Stimulated activated CD4-positive, alpha-beta T cell treated with anti-CD3 and anti-CD28 coated beads, TNF-alpha, amount 100 ng/mL, for 4 hours (primary cell): ENCODE measurements at places on chromosomes 13 and 19.

DNA sequence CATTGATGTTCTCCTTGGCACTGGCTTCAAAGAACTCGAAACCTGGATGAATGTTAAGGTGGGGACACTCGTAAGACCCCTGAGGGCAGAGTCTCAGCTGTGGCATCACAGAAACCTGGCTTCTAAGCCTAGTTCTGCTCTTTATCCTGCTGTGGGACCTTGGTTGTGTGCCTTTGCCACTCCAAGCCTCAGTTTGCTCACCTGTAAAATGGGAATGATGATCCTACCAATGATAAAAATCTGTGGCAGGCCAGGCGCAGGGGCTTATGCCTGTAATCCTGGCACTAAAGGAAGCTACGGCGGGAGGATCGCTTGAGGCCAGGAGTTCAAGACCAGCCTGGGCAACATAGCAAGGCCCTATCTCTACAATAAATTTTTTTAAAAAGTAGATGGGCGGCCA lies 13.9 kb downstream of the RAB3D start:
- no peak for DNase-seq

- DNase-seq = no peak
Measured at GRCh38 chr13:98014766-98015165, 61.3 kb downstream of the IPO5 start.

GRCh38 chr13:48194379-48194754 lies 38.6 kb upstream of the ITM2B start:
- no peak for DNase-seq

GRCh38 chr13:40366119-40366518 lies 300.3 kb downstream of the FOXO1 start:
- DNase-seq = no peak

DNA sequence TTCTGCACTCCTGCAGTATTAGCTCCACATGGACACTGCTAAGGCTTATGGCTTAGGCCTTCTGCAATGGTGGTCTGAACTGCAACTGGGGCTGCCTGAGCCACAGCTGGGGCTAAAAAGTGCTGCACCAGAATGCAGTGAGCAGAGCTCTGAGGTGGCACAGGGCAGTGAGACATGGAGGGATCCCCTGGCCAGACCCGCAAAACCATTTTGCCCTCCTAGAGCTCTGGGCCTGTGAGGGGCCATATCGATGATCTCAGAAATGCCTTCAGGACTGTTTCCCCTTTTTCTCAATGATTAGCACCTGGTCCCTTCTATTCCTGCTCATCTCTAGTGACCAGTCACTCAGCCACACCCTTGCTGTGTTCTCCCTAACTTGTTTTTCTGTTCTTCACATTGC lies 397.7 kb downstream of the UQCRFS1 start:
- DNase-seq = no peak

GRCh38 chr19:4534836-4535658 lies at the start of gene PLIN5:
TSS of gene PLIN5 (minus strand) at chr19:4535224. CDS start at chr19:4534074, 1,150 bp downstream.
- no peak for DNase-seq

DNA sequence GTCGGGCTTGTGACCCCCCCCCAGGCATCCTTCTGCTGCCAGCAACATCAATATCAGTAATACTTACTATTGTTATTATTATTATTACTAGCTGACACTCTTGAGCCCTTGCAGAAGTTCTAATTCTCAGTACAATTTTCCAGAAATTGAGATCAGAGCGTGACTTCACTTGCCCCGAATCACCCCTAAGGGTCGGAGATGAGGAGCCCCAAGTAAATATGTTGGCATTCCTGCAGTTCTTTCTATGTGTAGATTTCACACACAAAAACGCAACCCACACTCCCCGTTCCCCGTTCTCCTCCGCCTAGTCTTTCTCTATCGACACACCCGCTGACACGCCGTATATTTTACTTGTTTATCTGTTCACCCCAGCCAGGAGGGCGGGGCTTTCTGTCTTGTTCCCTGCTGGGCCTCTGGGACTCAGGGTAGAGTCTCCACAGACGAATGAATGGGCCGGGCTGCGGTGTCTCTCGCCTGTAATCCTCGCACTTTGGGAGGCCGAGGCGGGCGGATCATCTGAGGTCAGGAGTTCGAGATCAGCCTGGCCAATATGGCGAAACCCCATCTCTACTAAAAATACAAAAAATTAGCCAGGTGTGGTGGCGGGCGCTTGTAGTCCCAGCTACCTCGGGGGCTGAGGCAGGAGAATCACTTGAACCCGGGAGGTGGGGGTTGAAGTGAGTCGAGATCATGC lies 14.7 kb downstream of the TLE5 start:
- peak; percentile 57 for DNase-seq

GRCh38 chr13:100523981-100524386 lies 64.6 kb downstream of the GGACT start:
- DNase-seq = no peak

DNA sequence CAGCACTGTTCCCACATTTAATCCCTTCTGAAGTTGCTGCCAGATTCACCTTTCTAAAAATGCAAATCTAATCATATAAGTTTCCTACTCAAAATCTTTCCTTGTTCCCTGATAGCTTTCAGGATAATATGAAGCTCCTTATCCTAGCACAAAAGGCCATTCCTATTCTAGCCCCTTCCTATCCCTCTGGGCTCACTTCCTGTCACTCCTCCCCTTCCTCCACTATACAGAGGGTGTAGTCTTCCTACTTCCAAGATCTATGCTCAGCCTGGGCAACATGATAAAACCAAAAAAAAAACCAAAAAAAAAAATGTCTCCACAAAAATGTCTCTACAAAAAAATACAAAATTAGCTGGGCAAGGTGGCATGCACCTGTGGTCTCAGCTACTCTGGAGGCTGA lies 78.3 kb downstream of the TSC22D1 start:
- no peak for DNase-seq

DNA sequence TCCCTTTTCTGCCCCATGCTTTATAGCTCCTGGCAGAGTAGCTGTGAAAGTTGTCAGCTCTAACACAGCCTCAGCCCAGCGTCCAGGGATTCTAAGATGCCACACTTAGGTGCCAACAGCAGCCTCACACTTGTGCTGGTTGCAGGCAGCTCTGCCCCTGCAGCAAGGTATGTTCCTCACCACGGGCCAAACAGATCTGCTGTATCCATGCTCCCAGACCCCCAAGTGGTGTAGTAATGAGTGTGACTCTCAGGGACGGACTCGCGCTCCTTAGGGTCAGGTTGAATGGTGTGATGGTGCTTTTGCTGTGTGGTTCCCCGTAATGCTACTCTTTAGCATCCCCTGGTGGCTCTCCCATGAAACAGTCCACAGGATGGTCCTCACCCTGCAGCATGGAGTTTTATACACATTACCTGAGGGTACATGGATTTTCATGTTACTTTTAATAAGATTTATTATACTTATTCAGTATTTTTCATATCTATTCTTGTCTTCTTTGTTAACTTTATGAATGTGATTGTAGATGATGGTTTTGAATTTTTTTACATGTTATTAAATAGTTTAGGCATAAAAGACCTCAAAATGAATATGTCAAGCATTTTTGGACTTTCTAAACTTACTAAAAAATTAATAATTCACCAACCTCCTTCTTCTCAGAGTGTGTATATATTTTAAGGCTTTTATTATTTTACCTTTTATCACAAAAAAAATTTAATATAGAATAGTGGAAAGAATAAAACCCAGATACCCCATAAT lies 232.5 kb downstream of the SLC7A1 start:
- no peak for DNase-seq

- no peak for DNase-seq
Measured at GRCh38 chr19:54469496-54469934, 3.6 kb downstream of the CDC42EP5 start.

DNA sequence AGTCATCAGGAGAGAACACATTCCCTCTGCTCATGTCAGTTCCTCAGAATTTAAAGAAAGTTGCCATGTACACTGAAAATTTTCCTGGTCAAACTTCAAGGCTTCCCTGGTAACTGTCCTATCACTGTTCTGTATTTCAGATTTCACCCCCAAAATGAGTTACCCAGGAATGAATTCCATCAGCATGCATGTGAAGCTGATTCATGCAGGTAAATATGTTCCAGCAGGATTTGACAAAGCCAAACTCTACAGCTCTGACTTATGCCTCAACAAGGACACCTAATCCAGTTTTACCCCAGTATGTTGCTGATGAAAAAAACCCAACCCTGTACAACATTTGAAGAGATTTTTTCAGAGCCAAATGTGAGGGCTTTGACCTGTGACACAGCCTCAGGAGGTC lies 21.5 kb downstream of the LIG4 start:
- no peak for DNase-seq

DNA sequence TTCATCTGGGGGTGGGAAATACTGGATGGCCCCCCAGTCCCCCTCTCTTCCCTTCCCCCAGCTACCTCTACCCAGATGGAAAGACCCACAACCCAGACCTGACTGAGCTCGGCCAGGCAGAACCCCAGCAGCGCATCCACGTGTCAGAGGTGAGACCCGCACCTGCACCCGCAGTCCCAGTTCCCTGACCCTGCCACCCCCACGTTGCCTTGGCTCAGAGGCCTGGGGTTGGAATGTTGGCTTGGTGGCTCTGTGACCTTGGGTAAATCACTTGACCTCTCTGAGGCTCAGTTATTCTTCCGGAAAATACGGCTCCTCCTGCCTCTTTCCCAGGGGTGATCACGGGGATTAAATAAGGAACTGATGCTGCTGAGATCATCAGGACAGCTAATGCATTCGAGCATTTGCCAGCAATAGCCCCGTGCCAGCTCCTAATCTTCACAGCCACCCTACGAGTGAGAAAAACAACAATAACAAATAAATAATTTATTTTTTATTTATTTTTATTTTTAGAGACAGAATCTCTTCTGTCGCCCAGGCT lies 12.3 kb downstream of the CBLC start:
- DNase-seq = no peak

- no peak for DNase-seq
Measured at GRCh38 chr19:29631450-29631849, 25.4 kb downstream of the POP4 start.

- no peak for DNase-seq
Measured at GRCh38 chr19:29682236-29682895, 17.1 kb downstream of the PLEKHF1 start.

- no peak for DNase-seq
Measured at GRCh38 chr13:98173431-98174152, 3.5 kb downstream of the RNF113B start.

DNA sequence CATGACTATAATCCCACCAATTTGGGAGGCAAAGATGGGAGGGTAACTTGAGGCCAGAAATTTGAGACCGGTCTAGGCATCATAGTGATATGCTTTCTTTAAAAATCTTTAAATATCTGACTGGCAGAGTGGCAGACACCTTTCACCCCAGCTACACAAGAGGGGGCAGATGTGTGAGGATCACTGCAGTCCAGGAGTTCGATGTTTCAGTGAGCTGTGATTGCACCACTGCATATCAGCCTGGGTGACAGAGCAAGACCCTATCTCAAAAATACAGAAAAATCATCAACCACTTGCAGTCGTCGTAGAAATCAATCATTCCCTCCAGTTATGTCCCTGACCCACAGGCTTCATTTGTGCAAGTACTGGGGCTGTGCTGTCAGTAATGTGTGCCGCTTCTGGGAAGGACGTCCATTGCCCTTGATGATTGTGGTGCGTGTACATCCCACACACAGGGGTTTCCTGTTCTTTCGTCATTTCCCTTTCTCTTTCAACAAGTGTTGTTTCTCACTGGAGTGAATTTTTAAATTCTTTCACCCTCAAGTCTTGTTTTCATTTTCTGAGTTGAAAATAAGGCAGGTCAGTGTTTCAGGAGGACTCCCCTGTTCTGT lies 1.4 kb downstream of the LGALS14 start:
- no peak for DNase-seq

- peak; percentile 26 for DNase-seq
Measured at GRCh38 chr19:10872546-10873107, 1.3 kb downstream of the CARM1 start.

DNA sequence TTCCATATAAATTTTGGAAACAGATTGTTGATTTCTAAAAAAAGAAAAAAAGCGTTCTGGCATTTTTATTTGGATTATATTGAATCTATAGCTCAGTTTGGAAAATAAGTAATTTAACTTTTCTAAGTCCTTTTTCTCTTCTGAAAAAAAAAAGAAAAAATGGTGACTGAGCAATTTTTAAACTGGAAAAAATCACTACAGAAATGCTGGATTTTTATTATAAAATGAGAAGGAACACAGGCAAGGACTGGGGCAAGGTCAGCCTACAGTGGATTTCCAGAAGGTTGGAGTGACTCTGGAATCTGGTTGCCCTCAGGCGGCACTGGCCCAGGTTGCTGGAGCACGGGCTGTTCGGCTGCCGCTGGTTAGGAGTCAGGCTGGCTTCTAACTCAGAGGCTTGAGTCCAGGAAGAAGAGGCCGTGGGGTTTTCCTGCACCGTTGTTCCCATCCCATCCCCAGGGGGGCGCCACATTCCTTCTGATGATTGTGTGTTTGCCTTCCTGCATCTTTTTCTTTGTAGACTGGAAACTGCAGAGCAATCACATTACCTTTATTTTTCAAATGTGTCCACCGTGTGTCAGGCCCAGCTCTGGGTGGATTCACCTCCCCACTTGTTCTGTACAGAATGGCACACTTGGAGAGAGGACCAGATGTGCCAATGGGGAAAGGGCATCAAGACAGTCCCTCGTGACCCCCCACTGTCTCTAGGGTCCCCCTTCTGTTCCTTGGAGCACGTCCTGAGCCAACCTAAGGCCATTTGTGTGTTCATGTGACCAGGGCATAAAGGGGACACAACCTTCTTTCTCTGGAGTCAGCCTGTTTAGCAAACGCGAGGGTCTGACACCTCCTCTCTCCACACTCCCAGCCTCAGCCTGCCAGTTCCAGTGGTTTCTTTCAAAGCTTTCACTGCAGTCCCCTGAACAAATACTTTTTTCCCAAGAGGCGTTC lies 44.5 kb upstream of the GTF3A start:
- peak; percentile 13 for DNase-seq

- no peak for DNase-seq
Measured at GRCh38 chr19:36028313-36029041, 4.2 kb downstream of the CLIP3 start.

GRCh38 chr13:54637366-54637765 lies 1608.8 kb downstream of the OLFM4 start:
- no peak for DNase-seq

DNA sequence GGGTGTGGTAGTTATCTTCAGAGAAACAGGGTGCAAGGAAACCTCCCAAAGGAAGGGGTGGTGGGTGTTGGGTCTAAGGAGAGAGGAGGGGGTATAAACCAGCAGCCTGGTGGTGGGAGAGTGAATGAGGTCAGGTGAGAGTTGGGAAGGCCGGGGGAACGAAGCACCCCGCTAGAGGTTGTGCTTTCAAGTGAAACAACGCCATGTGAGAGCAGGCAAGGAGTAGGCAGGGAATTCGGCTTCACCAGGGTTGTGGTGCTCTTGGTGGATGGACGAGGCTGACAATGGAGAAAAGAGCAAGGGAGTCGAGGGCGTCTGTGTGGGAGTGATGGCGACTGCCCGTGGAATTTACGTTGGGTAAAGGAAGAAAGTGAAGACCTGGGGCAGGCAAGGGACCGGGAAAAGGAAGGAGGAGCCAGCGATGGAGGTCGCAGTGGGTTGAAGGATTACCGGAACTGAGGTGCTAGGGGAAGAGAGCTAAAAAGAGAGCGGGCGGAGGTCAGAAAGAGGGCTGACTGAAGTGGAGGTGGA lies 2.1 kb upstream of the MLNR start:
- no peak for DNase-seq
